ENCODE measurements at places on chromosomes 6 and 20.

- DNase-seq: no peak
Measured at GRCh38 chr20:32585586-32586127, 524 bp upstream of the NOL4L start.

- no peak for DNase-seq
Measured at GRCh38 chr20:45985573-45985972, 13.6 kb upstream of the ZNF335 start.

DNA sequence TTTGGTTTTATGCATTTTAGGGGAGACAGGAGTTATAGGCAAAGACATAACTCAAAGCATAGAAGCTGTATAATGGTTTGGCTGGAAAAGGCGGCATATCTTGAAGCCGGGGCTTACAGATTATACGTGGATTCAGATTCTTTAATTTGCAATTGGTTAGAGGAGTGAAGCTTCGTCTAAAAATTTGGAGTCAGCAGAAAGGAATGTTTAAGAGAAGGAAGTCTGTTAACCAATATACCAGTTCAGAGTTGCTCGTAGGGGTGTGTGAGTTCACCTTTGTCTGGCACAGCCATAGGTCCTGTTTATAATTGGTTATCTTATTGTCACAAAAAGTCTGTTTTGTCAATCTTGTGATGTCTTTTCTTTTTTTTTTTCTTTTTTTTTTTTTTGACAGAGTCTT, 8.9 kb downstream of the ARHGAP40 start:
- no peak for DNase-seq

GRCh38 chr20:58709703-58710039, 17.1 kb downstream of the NPEPL1 start:
- no peak for DNase-seq

DNA sequence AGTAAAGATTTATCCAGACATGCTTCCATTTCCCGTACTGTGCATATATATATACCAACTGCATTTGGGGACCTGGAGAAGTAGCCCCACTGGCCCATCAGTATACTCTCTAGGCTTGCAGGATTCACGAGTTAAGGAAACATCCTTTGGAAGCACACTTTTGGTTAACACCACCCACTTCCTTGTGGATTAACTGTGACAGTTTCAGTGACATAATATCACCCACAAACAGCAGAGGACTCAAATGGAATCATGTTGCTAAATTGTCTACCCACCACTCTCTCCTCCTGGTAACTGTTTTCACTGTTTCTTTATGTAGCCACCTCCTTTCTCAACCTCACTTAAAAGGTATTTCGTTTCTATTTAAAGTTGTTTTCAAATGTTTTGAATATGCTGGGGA, 55.0 kb downstream of the PROKR2 start:
- no peak for DNase-seq

DNA sequence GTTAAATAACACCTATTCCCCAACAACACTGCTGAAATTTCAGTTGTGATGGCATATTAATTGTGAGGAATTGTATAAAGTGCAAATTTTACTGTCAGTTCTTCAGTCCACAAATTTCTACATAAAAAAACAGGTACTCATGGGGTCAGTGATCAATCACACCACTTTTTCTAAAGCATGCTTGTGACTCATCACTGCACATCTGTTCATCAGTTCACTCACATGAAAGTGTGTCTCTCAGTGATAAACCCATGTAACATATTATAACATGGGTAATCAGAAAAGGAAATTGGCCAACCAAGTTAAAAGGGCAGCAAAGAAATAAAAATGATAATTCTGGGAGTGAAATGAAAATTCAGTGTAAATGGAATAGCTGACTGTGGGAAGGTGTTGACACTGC, 234.7 kb upstream of the FKBP1C start:
- no peak for DNase-seq

DNA sequence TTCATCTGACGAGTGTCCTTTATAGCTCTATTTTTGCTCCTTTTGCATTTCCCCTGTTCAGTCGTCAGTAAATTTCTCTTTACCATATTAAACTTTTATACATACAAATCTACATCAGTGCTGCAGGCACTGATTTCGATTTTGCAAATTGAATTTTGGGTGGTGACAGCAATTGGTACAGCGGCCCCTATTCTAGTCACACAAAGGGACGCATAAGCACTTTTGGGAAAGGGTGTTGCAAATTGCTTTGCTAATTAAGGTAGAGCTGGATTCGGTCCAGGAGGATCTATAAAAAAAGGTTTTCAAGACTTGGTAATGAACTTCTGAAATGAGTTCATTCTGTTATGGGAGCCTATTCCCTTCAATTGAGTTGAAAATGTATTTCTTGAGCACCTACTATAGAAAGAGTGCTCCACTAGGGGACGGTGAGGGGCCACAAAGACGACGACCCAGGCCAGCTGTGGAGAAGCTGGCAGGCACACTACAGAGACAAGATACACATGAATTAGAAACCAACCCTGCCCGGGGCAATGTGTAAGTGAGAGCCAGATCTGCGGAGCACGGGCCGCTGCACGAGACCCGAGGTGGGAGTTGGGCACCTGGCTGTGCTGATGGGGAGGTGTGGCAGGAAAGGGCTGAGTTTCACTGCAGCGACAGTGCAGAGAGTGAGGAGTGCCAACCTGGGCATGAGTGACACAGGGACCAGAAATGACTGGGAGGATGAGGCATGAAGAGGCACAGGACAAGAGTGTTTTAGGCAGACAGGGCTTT, 5.4 kb downstream of the UQCC2 start:
- no peak for DNase-seq

DNA sequence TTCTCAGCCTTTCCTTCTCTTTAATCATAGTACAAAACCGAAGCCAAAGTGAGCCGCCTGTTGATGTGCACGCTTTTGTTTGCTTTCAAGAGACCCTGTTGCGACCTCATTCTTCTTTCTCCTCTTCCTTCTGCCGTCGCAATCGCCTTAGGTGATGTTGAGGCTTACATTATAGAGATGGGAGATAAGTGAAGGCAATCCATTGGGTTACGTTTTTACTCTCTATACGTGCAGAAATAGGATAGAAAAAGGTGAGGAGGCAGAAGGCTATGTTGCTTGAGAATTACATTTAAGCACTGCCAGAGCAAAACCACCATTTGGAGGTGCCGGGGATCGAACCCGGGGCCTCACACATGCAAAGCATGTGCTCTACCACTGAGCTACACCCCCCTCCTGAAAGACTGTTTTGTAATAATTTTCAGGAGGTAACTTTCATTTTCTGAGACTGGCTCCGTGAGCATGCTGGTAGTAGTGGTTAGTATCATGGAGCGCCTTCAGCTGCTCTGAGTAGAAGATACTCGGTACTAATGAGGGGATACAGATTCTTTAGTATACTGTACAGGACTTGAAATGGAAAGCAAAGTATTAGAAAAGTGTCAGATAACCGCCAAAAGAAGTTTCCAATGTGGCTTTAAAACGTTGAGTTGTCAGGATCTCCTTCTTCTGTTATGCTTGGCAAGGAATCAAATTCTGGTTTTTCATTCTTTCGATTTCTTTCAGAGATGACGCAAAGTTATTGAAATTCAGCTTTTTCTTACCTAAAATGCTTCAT, 165.6 kb downstream of the TRIM27 start:
- DNase-seq: no peak

GRCh38 chr20:62728028-62728780, 19.6 kb downstream of the NTSR1 start:
- DNase-seq: no peak
